Kidney (tissue), 22 donors: ENCODE measurements at places on chromosomes 12 and 14. TPM values are rescaled to one million over a fixed set of nuclear protein-coding genes. Genes with fewer than 3 reads are reported as not detected.

The DNAH10 gene
- 0.24 TPM for polyA plus RNA-seq

The ESPL1 gene
- 2.9 TPM for polyA plus RNA-seq

The SMIM41 gene
- not detected for polyA plus RNA-seq

The DPPA3 gene
- not detected for polyA plus RNA-seq

The NDUFA9 gene
- polyA plus RNA-seq = 250 TPM

The CRADD gene
- 28.8 TPM for polyA plus RNA-seq

The HOXC13 gene
- polyA plus RNA-seq = not detected
